ENCODE measurements at places on chromosomes 2 and 18.
A peak's percentile ranks its signal among the peaks of the same experiment; 100 is the strongest.

- peak; percentile 82 for DNase-seq
These were observed 54.9 kb upstream of the BZW1 start for GRCh38 chr2:200756618-200757321.

- no peak for DNase-seq
These were observed 39.0 kb upstream of the PPP4R1 start for GRCh38 chr18:9653390-9653789.

GRCh38 chr2:64437883-64438282 is 16.1 kb upstream of the LGALSL start:
- no peak for DNase-seq

GRCh38 chr2:202133200-202133908 is 60.3 kb downstream of the KIAA2012 start:
- DNase-seq = no peak

GRCh38 chr2:127516041-127516762 is 10.1 kb downstream of the IWS1 start:
- no peak for DNase-seq
